Heart right ventricle (tissue), 16 donors: ENCODE measurements at places on chromosomes 11 and 22.
A peak's percentile ranks its signal among the peaks of the same experiment; 100 is the strongest.

DNA sequence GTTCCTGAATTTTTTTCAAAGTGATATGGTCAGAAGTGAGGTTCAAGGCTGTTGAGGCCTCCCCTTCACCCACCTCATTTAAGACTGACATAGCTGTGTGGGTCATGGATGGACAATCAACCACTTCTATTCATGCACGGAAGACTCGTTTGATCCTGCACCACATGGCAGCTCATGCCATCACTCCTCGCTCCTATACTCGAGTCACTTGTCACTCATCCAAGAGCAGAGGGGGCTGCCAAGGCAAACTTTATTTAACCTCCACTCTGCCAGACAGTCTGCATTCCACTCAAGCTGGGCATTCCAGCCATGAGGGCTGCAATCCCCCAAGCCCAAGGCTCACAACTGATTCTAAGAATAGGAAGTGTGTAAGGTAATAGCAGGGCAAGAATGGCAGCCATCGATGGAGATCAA is 34.1 kb downstream of the SNX19 start:
- no peak for DNase-seq

DNA sequence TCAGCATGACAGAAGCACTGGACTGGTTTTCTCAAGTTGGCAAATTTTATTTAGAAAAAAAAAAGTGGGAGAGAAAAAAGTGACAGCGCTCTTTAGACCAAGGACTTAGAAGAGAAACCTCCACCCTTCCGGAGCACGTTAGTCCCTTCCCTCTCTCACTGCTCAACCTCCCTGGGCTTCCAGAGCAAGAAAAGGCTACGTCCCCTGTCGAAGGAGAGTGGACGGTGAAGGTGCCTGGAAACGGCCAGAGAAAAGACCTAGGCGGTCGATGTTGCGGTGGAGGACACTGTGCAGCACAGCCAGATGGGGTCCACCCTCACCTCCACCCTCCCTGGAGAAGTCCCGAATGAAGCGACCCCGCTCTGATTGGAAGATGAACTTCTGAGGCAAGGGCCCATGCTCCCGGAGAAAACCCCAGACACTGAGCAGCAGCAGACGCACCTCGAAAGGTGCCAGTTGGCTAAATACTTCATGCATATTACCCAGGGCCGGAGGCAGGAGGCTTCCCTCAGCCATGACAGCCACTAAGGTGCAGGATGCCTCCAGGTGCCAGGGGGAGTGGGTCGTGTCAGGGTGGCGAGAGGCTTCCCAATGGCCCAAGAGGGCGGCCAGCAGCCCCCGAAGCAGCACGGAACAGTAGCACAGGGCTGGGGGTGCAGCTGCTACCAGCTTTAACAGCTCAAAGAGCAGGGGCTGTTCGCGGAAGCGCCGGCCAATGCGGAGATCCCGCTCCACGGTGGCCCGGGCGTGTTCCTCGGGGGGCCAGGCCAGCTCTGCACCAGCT is 604 bp upstream of the GANAB start:
- no peak for DNase-seq

GRCh38 chr11:104524254-104524653 is 360.3 kb upstream of the PDGFD start:
- no peak for DNase-seq

- DNase-seq: no peak
Measured at GRCh38 chr22:22460635-22461034, 47.9 kb downstream of the ZNF280B start.

- DNase-seq: peak; percentile 31
Measured at GRCh38 chr11:72471005-72471898, 36.9 kb upstream of the CLPB start.

- DNase-seq: no peak
Measured at GRCh38 chr11:20561915-20562314, 37.5 kb upstream of the SLC6A5 start.

- no peak for DNase-seq
Measured at GRCh38 chr22:46183733-46184132, 33.4 kb downstream of the PPARA start.

DNA sequence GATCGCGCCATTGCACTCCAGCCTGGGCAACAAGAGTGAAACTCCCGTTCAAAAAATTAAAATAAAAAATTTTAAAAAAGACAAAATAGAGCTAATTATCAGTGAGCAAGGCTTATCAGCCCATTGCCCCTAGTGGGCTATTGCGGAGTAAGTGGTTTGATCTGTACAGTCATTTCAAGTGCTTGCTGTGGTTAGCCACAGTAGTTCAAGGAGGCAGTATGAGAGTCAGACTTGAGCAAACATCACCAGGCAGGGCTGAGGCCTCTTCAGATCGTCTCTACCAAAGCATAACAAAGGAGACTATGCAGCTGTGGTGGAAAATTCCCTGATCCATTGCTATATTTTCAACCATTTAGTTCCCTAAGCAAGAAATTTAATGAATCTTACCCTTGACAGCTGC is 4.3 kb upstream of the SBF2 start:
- DNase-seq: no peak

- no peak for DNase-seq
Measured at GRCh38 chr11:114326776-114327175, 30.6 kb downstream of the NNMT start.

- peak; percentile 75 for DNase-seq
Measured at GRCh38 chr11:7555052-7555699, 41.4 kb downstream of the PPFIBP2 start.

- DNase-seq: no peak
Measured at GRCh38 chr22:17984114-17984513, 40.2 kb downstream of the MICAL3 start.

- DNase-seq: no peak
Measured at GRCh38 chr11:85133636-85134035, 493.5 kb downstream of the DLG2 start.

DNA sequence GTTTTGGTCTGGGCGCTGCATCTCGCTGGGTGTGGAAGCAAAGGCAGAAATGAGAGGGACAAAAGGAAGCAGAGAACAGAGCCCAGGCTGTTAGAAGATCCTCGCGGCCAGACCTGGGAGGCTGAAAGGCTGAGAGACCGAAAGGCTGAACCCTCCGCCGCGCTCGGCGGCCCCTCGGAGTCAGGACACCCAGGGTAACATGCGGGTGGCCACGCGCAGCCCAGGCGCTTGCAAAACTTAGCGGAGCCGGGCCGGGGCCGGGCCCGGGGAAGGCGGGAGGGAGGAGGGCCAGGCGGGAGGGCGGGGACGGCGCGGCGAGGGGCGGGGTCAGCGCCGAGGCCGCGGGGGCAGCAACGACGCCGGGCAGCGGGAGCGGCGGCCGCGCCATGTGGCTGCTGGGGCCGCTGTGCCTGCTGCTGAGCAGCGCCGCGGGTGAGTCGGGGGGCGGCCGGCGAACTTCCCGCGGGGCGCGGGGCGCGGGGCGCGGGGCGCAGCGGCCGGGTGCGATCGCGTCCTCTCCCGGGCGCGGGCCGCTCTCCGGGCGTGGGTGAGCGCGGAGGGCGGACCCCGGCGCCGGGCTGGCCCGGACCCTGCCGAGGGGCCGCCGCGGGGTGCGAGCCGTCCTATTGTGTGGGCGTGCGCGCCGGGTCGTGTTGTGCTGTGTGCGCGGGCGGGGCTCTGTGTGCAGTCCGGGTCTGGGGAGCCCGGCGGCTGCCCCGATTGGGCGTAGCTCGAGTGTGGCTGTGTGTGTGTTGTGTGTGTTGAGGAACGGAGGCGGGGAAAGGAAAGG is at the start of gene LDLRAD3:
TSS of gene LDLRAD3 (plus strand) at position 350 of the 790 bp plus-strand sequence. CDS start at position 387, 37 bp downstream.
- DNase-seq: peak; percentile 84

- DNase-seq: no peak
Measured at GRCh38 chr11:82494988-82495432, 238.7 kb downstream of the FAM181B start.

GRCh38 chr11:48307760-48308386 is 1.9 kb downstream of the OR4S1 start:
- DNase-seq: peak; percentile 56

DNA sequence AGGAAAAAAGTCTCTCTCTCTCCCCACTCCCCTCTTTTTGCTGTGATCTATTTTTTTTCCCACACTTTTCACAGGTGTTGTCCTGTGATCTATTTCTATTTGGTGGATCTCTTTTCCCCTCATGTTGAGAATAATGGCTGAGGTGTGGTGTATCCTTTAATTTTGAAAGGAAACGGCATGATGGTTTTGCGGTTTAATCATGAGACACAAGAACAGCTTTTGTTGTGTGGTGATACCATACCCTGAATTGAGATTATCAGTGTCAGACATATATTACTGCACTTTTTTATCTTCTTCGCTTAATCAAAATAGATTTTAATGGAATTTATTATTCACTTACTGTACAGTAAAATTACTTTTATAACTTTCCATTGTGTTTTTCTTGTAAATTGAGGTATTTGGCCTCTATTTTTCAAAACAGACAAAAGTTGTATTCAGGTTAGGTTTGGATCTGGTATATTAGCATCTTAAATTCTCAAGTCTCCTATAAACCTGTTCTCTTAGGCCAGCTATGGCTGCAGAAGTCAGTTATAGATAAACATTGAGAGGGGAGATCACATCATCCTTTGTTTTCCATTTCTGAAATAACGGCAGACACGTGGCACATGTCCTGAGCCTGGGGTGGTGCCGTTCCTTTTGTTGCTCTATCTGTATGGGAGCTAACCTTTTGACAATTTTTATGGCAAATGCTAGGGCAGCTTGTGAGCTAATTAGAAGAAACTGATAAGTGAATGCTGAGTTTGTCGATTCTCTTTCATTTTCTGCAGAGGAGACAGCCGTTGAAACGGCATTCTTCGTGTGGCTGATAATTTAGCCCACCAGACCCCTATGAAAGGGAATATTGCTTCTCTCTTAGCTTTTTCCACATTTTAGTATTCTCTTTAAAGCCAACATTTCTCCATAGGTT is 25.8 kb downstream of the NF2 start:
- no peak for DNase-seq

- no peak for DNase-seq
Measured at GRCh38 chr11:128153697-128154048, 433.7 kb downstream of the ETS1 start.

- peak; percentile 63 for DNase-seq
Measured at GRCh38 chr22:41910050-41911000, 4.5 kb downstream of the SHISA8 start.

DNA sequence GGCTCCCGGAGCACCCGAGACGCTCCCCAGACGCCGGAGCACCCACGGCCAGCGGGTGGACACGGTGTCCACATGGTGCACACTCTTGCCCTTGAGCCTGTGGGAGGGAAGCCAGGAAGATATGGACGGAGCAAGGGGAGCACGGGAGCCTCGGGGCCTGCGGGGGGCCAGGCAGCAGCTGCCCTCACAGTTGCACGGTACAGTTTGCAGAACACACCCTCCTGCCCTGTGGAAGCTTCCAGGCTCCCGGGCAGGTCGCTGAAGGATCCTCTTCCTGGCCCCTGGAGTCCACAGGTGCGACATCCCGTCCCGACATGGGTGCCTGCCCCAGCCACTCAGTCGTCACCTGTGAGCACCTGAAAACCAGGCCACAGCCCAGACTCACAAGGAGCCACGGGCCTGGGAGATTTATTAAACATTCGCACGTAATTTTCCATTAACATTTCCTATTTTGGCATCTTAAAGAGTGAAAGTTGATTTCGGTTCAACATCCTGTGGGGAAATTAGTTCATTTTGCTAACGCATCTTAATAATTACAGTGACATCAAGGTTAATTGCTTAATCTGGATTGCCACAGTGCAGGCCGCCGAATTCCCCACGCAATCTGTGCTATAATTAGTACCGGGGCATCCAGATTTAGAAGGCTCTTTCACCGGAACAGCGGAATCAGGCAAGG is 253.3 kb downstream of the BRD1 start:
- DNase-seq: no peak

- no peak for DNase-seq
Measured at GRCh38 chr11:63709336-63709884, 28.1 kb downstream of the RTN3 start.

DNA sequence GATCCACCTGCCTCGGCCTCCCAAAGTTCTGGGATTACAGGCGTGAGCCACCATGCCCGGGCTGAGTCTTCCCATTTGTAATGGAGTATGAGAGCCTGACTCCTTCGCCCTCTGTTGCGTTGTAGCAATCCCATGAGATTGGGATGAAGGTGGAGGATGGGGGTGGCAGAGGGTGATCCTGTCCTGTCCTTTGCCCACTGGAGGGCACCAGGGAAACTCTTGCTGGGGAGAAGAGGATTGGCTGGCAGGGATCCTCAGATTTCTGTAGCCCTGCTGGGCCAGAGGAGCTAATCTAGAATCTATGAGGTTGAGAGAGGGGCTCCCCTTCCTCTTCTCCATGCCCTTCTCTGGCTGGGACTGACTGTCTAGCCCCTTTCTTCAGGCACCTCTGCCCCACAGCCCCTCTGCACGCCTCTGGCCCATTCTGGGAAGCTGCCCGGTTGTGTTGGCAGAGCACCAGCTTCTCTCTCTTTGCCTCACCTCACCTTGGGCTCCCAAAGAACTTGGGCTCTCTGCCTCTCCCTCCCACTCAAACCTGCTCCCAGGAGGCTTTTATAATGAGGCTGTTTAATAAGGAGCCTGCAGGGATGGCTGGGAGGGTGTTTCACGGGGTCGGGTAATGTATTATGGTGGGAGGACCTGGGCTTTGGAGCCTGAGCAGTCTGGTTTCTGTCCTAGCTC is 9.5 kb upstream of the CATSPER1 start:
- no peak for DNase-seq

GRCh38 chr11:128305588-128305987 is 281.8 kb downstream of the ETS1 start:
- DNase-seq: no peak

- no peak for DNase-seq
Measured at GRCh38 chr22:37430941-37431340, 3.7 kb upstream of the ELFN2 start.

GRCh38 chr22:38317122-38317994 is at the start of gene CSNK1E:
Gene CSNK1E (minus strand): TSS chr22:38317433. CDS start chr22:38314157, 3,276 bp downstream.
- peak; percentile 86 for DNase-seq

GRCh38 chr22:44933666-44934453 is 75.9 kb downstream of the PHF21B start:
- DNase-seq: no peak

- no peak for DNase-seq
Measured at GRCh38 chr22:26689513-26690301, 32.3 kb downstream of the MIAT start.

GRCh38 chr11:113876074-113876797 is 864 bp upstream of the USP28 start:
- no peak for DNase-seq

DNA sequence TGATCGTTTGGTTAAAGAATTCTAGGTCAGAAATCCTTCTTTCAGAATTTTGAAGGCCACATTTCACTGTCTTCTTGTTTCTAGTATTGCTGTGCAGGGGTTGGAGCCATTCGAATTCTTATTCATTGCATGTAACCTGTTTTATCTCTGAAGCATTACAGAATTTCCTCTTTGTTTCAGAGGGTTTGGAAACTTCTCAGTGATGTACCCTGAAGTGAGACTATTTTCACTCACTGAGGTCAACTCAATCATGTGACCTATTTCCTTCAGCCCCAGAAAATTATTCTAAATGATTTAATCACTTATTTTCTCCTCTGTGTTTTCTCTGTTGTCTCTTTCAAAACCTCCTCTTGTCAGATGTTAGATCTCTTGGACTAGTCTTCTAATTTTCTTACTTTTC is 147.8 kb downstream of the ENTHD1 start:
- no peak for DNase-seq

- no peak for DNase-seq
Measured at GRCh38 chr22:47549741-47550340, 787.4 kb downstream of the TBC1D22A start.

- no peak for DNase-seq
Measured at GRCh38 chr11:30159546-30159945, 71.3 kb upstream of the FSHB start.
